ENCODE measurements at places on chromosomes 5 and 9.

- peak; percentile 27 for DNase-seq
Measured at GRCh38 chr9:137552022-137552768, 516 bp downstream of the MRPL41 start.

GRCh38 chr9:116219686-116220085 is 66.1 kb downstream of the PAPPA start:
- DNase-seq: no peak

DNA sequence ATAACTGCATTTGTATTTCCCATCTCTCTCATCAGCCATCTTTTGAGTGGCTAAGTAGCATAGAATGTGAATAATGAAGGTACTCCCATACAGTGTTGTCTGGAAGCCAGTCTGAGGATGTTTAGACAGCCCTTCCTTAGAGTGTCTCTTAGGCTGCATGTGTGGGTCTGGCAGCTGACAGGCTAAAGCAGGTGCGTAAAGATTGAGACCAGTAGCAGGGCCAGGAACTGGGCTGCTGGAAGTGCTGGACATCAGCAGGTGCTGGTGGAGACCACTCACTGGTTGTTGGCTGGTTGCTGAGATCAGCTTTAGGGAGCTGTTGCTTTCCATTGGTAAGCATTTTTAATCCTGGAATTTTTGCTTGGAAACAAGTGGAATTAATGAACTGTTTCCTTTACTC is 197.5 kb downstream of the PCSK5 start:
- DNase-seq: no peak

DNA sequence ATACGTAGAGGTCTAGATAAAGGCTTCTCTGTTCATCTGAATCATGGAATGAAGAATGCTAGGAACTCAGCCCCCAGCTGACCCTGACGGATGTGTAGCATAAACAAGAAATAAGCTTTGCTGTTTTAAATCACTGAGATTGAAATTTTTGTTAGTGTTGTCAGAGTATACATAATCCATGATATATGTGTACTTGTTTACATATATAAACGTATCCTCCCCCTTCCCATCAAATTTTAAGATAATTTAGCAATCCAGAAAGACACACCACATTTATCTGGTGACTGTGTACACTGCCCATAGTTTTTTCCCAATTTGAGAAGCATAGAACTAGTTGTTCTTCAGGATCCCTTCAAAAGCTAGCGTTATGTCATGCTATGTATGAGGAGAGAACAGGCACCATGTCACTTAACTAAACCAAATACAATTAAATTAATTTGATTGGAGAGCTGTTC is 80.8 kb upstream of the OSMR start:
- peak; percentile 97 for DNase-seq

DNA sequence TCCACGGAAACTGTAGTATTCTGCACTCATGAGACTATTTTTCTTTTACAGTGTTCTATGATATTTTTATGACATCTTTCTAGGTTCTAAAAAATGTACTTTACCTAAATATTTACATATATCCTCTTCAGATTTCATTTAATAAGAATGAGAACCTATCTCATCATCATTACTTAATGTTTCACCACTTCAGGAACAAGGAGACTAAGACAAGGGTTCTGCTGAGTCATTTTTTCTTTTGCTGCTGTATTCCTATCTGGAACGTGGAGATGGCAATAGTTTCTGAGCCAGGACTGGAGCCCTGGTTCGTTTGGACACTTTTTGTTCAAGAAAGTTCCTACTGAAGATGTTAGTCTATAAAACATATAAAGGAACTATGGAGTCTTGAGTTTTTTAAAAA is 258.2 kb upstream of the MAP3K1 start:
- peak; percentile 25 for DNase-seq

- DNase-seq: peak; percentile 11
Measured at GRCh38 chr5:128121651-128122050, 38.1 kb downstream of the SLC12A2 start.

DNA sequence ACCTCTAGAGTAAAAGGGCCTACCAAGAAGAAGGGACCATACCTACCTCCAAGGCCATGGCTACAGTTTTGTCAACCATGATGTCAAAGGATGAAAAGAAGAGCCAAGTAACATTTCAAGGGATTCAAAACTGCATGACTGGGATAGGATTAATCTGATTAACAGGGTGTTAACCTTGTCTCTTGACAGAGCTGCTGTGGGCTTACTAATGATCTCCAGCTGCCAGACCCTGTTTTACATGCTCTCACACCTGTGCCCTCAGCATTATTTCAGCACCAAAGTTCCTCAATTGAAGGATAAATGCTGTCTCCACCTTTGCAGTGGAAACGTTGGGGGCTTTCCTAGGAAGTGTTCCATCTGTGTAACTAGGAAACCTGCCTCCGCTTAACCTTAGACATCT is 78.3 kb downstream of the DMAC1 start:
- no peak for DNase-seq

- no peak for DNase-seq
Measured at GRCh38 chr5:135195270-135195608, 161.2 kb upstream of the PITX1 start.

- no peak for DNase-seq
Measured at GRCh38 chr5:133051061-133051541, 712 bp upstream of the HSPA4 start.

- DNase-seq: no peak
Measured at GRCh38 chr5:123087173-123088030, 1.6 kb upstream of the PRDM6 start.

- DNase-seq: no peak
Measured at GRCh38 chr9:125549465-125549871, 157.5 kb downstream of the MAPKAP1 start.

GRCh38 chr5:58466939-58467338 is 7.1 kb upstream of the PLK2 start:
- peak; percentile 84 for DNase-seq

GRCh38 chr9:1978941-1979340 is 36.2 kb upstream of the SMARCA2 start:
- peak; percentile 8 for DNase-seq

- peak; percentile 48 for DNase-seq
Measured at GRCh38 chr5:120449501-120449900, 14.6 kb upstream of the PRR16 start.

- no peak for DNase-seq
Measured at GRCh38 chr9:22045423-22045822, 36.3 kb upstream of the CDKN2B start.

DNA sequence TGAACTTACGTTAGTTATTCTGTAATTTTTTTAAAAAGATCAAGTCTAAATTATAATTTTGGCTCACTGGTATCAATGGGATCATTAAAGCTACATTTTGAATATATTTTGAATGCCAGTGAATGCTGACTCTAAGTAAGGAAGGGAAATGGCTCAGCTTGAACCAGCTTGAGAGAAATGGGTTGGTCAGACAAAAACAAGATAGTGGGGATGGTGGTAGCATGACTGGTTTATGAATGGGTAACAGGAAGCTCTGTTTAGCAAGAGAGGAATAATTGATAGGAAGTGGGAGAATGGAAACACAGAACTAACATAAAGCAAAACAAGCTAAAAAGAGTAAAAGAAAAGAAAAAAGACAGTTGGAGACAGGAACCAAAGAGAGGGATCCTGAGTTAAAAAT is 220.2 kb downstream of the ADAMTS6 start:
- DNase-seq: peak; percentile 8

DNA sequence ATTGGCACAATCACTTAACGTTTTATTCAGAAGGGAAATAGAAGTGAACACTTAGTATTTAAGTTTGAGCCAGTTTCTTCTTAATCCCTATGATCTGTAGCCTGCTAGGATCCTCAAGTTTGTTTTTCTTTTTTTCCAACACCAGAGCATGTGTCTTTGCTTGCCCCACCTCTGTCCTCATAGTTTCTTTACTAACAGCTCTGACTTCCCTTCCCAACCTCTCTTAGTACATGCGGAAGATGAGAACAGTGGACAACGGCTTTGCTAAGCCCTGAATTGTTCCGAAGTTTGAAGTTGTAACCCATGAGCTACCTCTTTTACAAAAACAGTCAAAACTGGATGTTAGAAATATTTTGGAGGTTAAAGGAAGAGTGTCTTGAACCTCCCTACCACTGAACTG is 61.7 kb upstream of the TAF11L2 start:
- DNase-seq: peak; percentile 45

- DNase-seq: no peak
Measured at GRCh38 chr9:76573905-76574760, 115.2 kb downstream of the GCNT1 start.

DNA sequence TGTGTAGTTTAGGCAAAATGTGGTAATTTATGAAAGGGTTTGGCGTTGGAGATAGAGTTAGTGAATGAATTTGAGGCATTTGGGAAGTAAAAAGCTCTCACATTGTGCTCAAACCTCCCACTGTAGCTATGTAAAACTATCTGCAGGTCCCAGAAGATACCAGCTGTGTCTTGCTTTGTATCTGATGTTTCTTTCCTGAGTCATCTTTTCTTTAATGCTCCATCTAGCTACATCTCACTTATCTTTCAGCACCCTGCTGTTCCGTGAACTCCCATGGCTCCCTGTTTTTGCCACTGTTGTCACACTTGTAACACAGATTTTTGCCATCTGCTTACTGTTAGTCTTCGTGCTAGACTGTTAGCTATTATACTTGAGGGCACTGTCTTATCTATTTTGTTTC is 253.1 kb downstream of the NPR3 start:
- DNase-seq: peak; percentile 21

- DNase-seq: no peak
Measured at GRCh38 chr5:83204651-83205050, 127.3 kb downstream of the XRCC4 start.

DNA sequence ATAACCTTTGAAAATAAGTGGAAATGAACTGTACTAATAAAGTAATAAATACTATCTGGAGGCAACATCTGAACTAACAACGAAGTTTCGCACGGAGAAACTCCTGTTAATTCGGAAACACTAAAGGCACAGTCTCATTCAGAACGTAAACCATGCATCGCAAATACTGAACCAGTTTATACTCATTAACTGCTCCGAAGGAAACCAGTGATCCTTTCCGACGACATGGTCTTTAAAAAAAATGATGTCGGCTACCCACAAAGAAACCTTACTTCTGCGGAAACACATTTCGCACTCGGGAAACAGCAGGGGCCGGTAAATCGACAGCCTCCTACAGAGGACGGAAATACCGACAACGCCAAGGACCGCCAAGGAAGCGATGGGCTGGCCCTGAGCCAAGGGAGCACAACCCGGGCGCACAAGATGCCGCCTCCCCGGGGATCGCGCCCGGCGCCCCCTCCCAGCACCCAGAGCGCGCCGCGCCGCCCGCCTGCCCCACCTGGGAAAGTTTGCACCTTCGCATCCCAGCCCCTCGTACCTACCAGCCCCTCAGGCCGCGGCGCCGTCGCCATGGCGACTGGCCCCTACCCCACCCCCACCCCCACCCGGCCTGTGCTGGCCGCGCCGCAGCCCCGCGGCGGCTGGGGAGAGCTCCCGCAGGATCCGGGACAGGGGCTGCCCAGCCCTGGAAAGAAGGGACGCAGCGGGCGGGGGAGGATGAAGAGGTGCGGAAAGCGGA is 732 bp downstream of the PRKAA1 start:
- peak; percentile 69 for DNase-seq

GRCh38 chr9:31112491-31112890 is 1272.0 kb upstream of the ACO1 start:
- DNase-seq: no peak

GRCh38 chr5:142743592-142744441 is 26.4 kb upstream of the ARHGAP26 start:
- peak; percentile 47 for DNase-seq

DNA sequence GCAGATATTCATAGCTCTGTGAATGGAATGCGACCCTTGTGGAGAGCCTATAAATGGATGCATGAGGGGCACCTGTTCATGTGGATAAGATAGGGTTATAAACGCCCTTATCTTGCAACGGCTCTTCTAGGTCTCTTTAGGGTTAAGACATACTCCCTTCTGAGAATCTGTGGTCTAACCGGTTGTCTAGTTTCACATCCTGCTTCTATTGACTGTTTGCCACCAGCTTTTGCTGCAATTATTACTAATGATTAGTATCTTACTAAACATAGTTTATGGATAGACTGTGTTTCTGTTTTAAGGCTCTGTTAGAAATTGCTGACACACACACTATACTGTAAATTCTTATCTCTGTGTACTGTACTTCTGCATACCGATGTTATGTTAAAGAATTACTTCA is 198.9 kb upstream of the CYLC2 start:
- DNase-seq: no peak

DNA sequence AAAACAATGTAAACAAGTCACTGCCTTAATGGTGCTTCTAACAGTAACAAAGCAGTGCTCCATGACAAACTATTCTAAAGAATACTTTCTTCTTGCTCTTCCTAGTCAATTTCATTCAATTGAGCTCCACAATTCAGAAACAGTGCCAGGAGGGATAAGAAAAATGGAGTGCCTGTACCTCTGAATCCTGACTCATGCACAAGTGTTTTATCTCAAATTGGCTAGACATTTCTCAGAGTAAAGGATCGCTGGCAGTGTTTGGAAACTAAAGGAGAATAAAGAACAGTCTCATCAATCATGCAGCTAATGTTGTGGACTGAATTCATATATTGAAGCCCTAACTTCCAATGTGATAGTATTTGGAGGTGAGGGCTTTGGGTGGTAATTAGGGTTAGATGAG is 27.6 kb downstream of the SLC25A51 start:
- no peak for DNase-seq

Data from iris pigment epithelial cell (primary cell).